Adrenal gland (tissue), 19 donors: ENCODE measurements at places on chromosomes 2 and 18. TPM values are rescaled to one million over a fixed set of nuclear protein-coding genes. Genes with fewer than 3 reads are reported as not detected.

DNA sequence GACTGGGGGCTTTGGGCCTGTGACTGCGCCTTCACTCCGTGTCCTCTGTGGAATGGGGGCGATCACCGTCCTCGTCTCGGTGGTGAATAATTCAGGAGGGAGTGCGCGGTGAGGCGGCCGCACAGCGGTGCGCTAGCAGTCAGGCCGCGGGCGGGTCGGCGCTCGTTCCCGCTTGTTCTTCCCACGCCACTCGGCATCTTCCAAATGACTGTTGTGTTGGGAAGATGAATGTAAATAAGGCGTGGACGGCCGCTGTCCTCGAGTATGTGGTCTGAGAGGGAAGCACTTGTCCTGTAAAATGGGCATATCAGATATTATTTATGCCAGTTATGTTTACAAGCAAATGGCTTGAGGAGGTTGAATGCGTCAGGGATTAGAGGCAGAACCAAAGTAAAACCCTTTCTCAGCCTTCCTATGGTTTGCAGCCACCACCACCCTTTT is 608 bp upstream of the VPS4B start:
- DNase-seq, result no peak

- DNase-seq, result no peak
Observed at GRCh38 chr2:121527009-121527682, 3.5 kb upstream of the RNU4ATAC start.

GRCh38 chr2:165287094-165287778 is 48.0 kb downstream of the SCN2A start:
- no peak for DNase-seq

- DNase-seq, result no peak
Observed at GRCh38 chr2:166230024-166230723, 102.4 kb upstream of the SCN1A start.

DNA sequence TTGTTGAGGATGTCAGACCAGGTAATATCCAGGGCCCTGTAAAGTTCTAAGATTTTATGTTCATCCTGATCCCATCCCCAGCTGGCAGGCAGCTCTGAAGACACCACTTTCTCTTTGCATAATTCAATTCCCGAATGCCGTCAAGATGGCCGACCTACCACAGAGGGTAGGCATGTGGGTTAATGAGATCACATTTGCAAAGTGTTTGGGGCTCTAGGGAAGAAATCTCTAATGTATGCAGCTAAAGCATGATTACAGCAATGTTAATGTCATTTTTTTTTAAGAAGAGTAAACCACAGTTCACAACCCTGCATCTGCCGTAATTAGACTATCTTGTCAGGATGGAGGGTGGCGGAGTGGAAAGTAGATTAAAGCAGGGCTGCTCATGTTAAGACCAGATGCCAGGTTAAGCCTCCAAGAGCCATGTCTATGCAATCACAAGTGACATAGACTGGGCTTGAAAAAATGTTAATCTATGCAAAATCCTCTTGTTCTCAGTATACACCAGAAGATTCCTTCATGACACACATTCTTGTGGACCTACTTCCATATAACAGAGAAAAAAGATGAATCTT is 131.4 kb downstream of the ALK start:
- no peak for DNase-seq

DNA sequence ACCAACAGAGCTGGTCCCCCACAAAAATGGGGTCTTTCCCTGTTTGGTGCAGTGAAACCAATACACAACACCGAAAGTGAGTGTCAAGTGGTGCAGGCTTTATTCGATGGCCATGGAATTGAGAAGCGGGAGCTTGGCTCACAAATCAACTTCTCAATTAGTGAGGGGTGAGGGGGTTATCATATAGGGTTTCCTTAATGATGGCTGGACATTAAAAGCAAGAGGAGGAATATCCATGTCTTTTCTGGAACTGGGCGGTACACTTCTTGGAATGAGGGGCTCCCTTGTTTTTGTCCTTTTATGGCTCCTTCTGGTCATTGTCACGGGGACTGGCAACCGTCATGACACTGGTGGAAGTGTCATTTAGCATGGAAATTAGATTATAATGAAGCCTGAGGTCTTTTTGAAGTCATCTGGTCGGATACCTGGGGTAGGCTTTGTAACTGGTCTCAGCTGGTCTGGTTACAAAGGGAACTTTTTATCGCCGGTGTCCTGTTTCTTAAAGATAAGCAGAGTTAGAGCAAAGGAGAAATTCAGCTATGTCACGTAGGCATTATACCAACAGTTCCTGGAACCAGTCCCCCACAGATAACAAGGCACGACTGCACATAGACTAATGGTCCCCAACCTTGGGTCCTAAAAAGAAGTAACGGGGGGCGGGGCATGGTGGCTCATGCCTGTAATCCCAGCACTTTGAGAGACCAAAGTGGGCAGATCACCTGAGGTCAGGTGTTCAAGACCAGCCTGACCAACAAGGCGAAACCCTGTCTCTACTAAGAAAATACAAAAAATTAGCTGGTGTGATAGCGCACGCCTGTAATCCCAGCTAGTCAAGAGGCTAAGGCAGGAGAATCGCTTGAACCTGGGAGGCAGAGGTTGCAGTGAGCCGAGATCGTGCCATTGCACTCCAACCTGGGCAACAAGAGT is 93.5 kb upstream of the NDUFV2 start:
- no peak for DNase-seq

DNA sequence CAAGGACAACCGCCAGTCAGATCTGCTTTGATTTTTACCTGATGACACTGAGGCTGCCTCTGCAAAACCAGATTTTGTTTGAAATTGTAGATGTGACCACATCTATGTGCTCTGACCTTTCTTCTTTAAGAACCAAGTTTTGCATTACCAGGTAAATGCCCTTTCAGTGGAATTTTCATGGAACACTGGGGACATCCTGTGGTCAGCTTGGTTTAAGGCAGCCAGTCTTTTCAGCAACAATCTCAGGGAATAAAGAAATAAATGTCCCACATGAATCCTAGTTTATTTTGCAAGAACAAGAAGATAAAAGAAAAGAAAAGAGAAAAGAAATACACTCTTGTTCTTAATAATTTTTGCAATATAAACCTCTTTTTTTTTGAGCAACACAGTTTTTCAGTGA is 90.6 kb downstream of the POU3F3 start:
- no peak for DNase-seq

- no peak for DNase-seq
Observed at GRCh38 chr2:240481720-240482119, 46.3 kb downstream of the GPC1 start.

GRCh38 chr2:177551989-177552421 is 159.4 kb downstream of the AGPS start:
- DNase-seq, result peak; percentile 77

- DNase-seq, result no peak
Observed at GRCh38 chr2:103656558-103656957, 894.7 kb downstream of the TMEM182 start.

DNA sequence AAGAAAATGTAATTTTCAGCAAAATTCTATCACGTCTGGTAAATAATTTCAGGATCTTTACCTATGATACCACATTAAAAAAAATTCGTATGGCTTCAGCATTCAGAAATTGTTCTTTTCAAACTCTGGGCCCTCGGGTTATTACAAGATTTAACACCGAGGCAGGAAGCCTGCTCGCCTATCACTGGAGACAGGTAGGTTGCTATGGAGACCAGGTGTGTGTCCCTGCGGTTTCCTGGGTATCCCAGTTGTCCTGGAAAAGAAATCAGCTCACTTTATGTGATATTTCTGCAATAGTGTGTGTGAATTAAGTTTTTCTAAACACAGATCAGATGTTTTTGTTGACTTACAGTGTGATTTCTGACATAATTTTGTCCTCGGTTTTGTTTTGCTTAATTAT is 14.2 kb downstream of the HPCAL1 start:
- no peak for DNase-seq

GRCh38 chr18:42274488-42275137 is 319.6 kb downstream of the PIK3C3 start:
- no peak for DNase-seq

- DNase-seq, result peak; percentile 87
Observed at GRCh38 chr2:68987021-68987503, 12.6 kb downstream of the GKN1 start.

GRCh38 chr2:191220671-191221070 is 24.5 kb upstream of the MYO1B start:
- no peak for DNase-seq

DNA sequence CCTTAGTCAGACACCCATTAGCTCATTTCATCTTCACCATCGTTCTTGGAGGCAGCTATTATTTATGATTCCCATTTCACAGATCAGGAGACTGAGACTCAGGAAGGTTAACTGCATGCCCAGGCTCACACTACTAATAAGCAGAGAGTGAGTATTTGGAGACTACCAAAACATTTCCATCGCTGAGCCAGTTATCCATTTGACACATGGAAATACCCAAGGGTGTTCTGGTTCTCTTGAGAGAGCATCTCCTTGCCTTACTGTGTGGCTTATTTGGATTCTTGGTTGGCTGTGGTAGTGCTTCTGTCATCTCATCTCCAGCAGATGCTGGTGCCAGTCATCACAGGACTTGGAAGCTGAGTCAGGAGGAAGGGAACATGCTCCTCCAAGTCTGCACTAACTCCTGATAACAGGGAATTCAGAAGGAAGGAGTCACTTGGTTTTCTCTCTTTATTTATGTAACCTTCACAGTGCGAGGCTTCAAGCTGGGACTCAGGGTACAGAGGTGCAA is 55.2 kb downstream of the RASGRP3 start:
- no peak for DNase-seq

GRCh38 chr2:24174851-24175277 is at the start of gene FAM228A:
FAM228A (plus strand) TSS chr2:24175053; CDS start chr2:24175481, 428 bp downstream.
- no peak for DNase-seq

Gene GREB1L
- total RNA-seq, result 0.69 TPM

Gene RAB27B
- total RNA-seq, result 0.04 TPM

Gene ANKRD30BL
- total RNA-seq, result not detected

Gene DNER
- total RNA-seq, result 208 TPM

Gene LNPK
- 21.6 TPM for total RNA-seq

Gene INO80D
- total RNA-seq, result 23.5 TPM

Gene GNLY
- not detected for total RNA-seq

Gene SLC9A4
- not detected for total RNA-seq

Gene CTNNA2
- total RNA-seq, result 3.8 TPM

Gene IL1F10
- not detected for total RNA-seq

Gene RAB6C
- 0.14 TPM for total RNA-seq

Gene NT5C1B
- not detected for total RNA-seq

Gene PCARE
- total RNA-seq, result not detected

Gene PPP1R1C
- not detected for total RNA-seq
